IPS-NIHi11 (cell line): ENCODE measurements at places on chromosomes 7 and 10.

DNA sequence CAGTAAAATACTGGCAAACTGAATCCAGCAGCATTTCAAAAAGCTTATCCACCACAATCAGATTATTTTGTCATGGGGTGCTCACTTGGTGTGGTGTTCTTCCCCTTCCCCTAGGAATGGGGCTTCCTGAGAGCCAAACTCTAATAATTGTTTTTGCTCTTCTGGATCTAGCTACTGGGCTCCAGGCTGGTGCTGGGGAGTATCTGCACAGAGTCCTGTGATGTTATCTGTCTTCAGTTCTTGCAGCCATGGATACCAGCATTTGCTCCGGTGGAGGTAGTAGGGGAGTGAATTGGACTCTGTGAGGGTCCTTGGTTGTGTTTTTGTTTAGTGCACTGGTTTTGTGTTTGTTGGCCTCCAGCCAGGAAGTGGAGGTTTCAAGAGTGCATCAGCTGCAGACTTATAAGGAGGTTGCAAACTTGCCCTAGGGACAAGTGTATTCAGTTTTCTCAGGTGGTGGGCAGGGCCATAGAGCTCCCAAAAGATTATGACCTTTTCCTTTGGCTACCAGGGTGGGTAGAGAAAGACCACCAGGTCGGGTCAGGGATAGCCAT is 308.5 kb upstream of the MAGI2 start:
- DNase-seq = no peak

- DNase-seq = peak; percentile 92
These were observed 122.7 kb downstream of the PRKAG2 start for GRCh38 chr7:151754142-151754590.

DNA sequence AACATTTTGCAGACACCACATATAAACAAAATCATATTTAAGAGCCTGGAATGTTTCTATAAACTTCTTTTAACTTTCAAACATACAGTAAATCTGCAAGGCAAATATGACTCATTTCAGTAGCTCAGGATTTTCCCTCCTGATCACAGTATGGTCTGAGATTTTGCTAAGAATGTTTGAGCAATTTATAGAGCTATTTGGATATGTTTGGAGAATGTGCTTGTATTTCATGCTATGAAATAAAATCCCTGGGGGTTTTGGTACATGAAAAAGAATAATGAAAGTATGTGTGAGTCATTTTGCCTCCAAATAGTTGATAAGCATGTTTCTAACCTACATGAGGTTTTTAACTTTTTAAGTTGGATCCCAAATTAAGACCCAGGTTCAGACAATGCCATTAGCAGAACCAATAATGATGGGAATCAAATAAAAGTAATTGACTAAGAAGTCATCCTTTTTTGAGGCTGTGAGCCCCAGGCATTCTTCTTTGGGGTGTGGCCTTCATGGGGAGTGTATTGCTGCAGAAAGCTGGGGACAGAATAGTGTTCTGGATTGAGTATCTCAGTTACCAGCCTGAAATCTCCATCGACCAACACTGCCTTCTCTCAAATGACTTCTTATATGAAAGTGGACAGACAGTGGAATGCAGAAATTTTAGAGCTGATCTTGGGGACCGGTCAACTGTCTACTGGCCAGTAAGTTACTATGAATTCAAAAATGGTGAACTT is 66.1 kb upstream of the AGBL3 start:
- DNase-seq = no peak

GRCh38 chr7:55087521-55087961 is 68.7 kb downstream of the EGFR start:
- DNase-seq = no peak

DNA sequence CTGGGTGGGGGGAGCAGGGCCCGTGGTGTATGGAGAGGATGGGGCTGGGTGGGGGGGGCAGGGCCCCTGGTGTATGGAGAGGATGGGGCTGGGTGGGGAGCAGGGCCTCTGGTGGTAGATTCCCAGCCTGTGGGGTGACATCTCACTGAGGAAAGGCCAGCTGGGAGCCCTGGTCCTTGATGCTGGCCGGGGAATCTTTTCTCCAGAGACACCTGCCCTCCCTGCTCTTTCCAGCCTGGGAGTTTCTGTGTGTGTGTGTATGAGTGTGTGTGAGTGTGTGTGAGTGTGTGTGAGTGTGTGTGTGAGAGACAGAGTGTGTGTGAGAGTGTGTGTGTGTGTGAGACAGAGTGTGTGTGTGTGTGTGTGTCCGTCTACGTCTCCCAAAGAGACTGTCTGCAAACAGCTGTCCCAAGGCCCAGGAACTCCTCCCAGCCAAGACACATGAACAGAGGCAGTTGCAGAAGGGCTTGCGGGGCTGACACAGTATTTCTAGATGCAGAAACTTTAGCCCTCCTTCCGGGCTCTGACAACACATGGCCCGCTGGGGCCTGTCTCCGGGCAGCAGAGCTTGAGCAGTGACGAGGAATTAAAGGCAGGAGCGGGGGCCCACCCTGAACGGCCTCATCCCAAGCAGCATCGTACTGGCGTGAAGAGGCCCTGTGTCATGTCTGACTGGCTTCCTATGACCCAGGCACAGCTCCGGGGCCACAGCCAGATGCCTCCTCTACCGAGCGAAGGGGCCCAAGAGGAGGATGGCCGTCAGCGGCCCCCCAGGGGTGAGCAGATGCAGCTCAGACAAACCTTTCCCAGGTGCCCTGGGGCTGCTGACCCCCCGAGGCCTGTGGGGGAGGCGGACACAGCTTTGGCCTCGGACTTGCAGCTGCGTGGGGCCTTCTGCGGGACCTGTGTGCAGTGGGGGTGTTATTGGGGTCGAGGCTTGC is 24.3 kb downstream of the FAM20C start:
- no peak for DNase-seq

- DNase-seq = no peak
These were observed 45.1 kb downstream of the CYTH3 start for GRCh38 chr7:6227294-6227846.

GRCh38 chr10:103504181-103504783 is 10.8 kb downstream of the NEURL1 start:
- no peak for DNase-seq
